Activated B cell treated with CpG ODN at 0.5 μM for 24 hours (primary cell): ENCODE measurements at places on chromosomes 2 and 18. TPM values are rescaled to one million over a fixed set of nuclear protein-coding genes. Genes with fewer than 3 reads are reported as not detected.

- no peak for DNase-seq
Observed at GRCh38 chr18:58322464-58322863, 278.4 kb downstream of the NEDD4L start.

- DNase-seq, result no peak
Observed at GRCh38 chr2:169895294-169895985, 68.2 kb downstream of the UBR3 start.

Gene GPR45
- not detected in 2 replicates for total RNA-seq

DNA sequence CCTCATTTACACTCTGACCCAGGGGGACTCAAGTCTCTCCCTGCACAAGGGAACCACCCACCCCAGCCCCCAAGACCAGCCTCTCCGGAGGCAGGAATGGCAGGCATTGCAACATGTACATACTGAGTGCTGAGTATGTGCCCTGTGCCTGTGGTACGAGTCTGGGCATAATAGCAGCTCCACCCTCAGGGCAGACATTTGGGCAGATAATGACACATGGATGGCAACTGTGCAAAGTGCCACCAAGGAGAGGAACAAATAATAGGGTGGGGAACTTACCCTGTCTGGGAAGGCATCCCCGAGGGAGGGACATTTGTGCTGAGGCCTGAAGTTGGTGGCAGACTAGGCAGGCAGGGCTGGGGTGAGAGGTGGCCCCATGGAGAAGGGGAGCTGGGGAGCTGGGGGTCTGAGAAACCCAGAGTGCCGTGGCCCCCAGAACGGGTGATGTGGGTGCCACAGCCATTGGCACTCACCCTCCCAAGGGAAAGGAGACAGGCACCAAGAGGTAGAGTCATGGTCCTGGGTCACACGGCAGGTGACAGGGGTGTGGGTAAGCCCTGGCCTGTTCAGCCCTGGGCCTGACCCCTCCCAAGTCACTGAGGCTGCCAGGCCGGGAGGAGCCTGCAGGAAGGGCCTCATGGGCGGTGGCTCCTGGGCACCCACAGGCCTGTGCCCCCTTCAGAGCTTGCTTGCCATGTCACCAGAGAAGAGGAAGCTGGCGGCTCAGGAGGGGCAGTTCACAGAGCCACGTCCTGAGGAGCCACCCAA lies 15.7 kb upstream of the GPR17 start:
- no peak for DNase-seq

DNA sequence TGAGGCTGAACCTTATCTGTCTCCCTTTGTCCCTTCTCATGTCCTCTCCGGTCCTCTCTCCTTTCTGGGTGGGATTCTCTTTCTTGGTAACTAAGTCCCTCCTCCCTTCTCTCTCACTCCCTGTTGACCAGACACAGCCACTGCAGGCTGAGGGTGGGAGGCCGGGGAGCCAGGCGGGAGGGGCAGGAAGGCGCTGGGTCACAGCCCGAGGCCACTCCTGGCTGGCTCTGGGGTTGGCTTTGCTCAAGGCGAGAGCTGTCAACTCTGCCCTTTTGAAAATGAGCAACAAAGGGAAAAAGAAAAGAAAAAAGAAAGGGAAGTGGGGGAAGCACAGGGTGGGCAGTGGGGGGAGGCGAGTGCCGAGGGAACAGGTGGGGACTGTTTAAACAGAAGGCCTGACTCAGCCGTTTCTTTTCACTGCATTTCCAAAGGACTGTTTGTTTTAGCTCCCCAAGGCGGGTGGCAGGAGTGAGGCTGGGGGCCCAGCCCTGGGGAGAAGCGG lies 70.5 kb upstream of the IGFBP5 start:
- no peak for DNase-seq

DNA sequence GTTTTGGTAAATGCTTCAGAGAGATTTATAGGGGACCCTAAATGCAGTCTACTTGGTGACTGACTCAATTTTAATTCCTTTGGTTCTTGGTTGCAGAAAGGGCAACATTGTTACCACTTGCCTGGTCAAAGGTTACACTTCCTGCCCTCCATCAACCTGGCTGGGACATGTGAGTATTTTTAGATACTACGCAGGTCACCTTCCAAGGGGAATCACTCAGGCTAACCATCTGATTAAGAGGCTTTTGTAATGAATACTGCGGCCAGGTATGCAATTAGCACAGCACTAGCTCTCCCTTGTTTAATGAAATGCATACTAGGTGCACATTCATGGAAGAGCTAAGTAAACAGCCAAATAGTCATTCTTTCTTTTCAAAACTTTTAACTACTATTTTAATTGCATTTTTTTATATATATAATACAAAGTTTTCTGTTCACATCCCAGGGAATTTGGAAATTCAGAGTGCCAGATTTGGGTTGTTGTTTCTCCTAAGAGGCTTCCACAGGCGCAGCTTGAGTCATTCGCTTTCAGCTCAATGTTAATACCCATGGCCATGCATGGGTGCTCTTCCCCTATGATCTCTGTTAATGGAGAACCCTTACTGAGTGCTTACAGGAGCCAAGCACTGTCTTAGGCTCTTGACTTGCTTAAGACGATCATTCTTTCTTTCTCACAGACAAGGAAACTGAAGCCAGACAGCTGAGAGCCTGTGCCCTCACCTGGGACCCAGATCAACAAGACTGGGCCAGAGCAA lies 152.2 kb downstream of the MTX2 start:
- no peak for DNase-seq

DNA sequence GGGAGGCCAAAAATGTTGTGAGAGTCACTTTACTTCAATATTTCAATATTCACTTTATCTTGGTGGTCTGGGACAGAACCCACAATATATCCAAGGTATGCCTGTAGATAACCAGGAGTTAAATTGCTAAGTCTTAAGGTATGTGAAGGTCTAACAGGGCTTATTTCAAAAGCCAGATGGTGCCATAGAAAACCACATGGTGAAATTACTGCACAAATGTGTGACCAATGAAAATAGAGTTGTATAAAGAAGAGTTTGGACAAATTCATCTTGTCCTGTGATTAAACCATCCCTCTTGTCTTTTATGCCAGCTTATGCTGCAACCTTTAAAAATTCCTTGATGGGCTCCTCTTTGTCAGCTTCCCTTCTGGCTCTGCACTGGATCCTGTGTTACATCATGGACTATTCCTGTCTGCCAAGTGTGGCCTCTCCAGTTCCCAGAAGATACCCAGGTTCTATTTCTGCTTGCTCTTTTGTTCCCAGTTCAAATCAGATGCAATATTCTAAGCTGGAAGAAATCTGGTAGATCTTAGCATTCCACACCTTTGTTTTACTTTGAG lies 46.8 kb downstream of the ANTXR1 start:
- DNase-seq, result no peak

DNA sequence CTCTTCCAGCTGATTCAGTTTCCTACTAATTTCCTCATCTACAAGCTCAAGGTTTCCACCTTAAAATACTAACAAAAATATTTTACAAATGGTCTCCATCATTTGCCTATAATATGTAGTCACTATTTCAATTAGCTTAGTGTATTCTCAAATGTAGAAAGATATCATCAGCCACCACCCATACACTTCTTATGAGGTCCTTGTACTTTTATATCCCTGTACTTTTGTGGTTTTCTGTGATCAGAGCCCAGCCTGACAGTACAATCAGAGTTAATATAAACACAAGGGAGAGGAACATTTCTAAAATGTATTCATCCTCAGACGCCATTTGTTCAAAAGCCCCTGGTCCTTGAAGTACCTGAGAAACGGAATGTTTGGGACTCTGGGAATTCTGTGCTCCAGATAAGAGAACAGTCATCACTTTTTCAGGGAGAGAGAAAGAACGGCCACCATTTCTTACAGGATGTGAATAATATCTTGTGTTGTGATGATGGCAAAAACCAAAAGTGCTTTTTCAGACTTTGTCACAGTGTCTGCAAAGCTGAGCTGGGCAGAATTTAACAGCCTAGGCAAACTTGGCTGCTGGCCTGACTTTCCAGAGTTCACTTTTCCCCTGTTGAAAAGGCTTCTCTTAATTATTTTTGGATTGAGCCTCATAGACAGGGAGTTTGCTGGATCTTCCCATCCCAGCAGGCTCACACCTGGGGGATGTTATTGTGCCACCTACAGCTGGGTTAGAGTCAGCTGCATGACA lies 361.7 kb upstream of the ACVR2A start:
- DNase-seq, result no peak

DNA sequence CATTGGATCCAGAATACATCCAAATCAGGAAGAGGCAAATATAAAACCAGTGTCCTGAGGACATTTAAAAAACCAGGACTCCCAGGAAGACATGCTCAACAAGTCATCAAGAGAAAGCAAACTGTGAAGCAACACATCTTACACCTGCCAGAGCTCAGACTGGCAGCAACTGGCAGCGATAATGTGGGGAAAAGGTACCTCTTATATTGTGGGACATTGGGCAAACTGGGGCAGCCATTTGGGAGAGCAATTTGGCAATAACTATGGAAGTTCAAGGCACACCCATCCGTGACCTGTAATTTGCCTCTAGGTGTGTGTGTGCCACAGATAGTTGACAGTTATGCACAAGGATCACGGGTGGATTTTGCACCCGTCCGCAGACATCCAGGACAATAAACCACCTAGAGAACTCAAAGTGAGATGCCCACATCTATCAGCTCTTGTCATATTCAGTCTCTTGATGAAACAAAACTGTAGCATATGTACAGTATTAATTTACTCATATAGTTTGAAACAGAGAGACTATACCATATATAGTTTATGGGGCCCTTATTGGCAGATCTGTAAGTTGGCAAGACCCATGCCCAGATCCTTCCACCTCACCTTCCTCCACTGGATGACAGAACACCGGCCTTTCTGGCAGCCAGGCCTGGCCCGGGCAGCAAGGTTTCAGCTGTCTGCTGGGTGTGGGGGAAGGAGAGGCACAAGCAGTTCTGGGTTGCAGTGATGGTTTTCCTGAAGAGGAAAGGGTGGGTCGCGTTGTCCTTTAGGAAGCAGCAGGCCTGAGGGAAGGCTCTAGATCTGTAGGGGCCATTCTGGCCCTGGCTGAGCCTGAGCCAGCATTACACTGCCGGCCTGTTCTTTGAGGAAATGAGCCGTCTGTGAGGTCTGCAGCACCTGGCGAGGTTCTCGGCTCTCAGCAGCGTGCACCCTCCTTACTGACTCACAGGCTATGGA lies 18.8 kb downstream of the HJURP start:
- DNase-seq, result no peak

Gene ECEL1
- not detected in 2 replicates for total RNA-seq

Gene PKDCC
- total RNA-seq, result 0.24 TPM in 1 of 2 replicates, not detected in the other

Gene RAB6C
- total RNA-seq, result not detected in 2 replicates

- DNase-seq, result no peak
Observed at GRCh38 chr2:207926133-207926988, 99.0 kb downstream of the PLEKHM3 start.

Gene FAM98A
- 30.2 and 40.5 TPM in 2 replicates for total RNA-seq

Gene FECH
- 9.2 and 9.3 TPM in 2 replicates for total RNA-seq

- DNase-seq, result no peak
Observed at GRCh38 chr2:169294001-169294675, 68.2 kb downstream of the LRP2 start.

Gene TRAF3IP1
- total RNA-seq, result 9.5 and 9.9 TPM in 2 replicates

Gene GALNT5
- not detected in 2 replicates for total RNA-seq

- DNase-seq, result no peak
Observed at GRCh38 chr2:227340106-227340505, 15.1 kb downstream of the MFF start.

GRCh38 chr2:196925051-196925767 lies 1.3 kb downstream of the PGAP1 start:
- no peak for DNase-seq

DNA sequence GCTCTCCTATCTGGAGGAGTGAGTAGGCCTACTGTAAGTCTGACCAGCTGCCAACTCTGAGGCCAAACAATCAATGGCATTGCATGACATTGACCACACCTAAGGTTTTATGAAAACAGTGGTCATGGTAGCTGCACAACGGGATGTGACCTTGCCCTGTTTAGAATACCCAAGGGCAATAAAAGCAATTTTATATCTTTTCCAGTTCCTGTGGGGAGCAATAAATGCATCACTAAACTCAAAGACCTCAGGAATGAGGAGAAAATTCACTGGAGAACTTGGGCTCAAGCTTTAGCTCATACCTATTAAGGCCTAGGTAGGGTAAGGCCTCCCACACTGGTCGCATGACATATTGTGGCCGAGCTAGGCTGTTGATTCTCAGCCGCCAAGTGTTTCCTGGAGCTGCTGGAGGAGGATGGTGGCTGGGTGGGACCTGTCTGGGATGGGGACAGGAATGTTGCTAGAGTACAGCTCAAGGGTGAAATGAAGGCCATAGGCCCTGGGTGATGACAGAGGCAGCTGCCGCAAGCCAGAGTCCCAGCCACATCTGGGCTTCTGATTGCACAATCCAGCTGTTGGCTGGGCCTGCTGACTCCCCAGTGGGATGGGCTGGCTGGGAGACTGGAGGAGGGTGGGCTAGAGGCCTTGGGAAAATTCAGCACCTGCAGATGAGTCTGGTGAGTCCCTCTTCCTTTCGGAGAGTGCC lies 313.7 kb downstream of the CYP26B1 start:
- DNase-seq, result no peak

Gene GALR1
- total RNA-seq, result not detected in 2 replicates

DNA sequence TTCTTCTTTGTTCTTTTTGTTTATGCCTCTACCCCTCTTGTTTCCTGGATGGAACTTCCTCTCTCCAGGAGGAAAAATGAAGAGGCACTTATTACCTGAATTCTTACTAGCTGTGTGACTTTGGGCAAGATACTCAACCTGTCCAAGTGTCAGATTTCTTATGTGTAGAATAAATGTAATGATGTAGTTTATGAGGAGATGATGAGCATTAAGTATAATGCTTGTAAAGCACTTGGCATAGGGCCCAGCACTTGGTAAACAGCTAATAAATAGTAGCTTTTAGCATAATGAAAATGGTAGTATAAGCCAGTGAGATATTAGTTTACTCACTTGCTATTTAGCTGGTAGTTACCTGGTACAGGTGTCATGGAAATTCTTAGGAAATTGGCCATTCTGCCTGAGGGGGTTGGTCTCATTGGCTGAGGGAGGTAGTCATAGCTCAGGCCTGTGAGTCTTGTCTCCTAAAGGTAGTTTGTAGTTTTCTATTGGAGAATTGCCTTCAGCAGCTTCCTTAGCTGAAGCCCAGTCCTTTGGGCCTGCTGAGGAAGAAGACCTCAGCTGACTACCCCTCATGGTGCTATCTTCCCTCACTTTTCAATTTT lies 133.4 kb upstream of the NABP1 start:
- no peak for DNase-seq

DNA sequence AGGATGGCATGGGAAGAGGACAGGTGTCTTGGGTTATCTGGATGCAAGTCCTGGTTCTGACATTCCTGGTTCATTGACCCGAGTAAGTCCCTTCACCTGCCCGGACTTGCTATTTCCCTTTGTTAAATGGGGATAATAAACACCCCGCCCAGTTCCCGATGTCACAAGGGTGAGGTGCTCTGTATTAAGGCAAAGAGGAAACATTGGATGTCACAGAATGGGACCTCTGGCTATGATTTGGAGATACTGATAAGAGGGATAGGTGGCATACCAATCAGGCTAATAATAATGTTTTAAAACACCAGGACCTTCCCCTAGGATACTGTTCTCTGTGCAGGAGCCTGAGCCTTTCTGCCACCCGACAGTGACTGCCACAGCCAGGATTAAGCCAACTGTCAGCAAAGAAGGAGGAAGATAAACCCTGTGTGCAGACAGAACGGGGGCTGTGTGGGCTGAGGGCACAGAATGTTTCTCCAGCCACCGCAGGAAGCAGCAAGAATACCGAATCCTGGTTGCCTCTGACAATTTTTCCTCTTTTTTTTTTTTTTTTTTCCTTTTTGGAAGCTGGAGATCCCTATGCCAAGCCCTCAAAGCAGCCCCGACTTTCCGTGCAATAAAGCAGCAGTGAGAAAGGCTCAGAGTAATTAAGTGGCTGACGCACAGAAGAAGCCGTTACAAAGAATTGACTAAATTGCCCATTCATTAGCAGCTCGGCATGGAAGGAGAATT lies 336.6 kb downstream of the SMAD2 start:
- no peak for DNase-seq
